Stimulated activated naive CD4-positive, alpha-beta T cell treated with Interleukin-2 at 50 U/mL for 16 hours (primary cell): ENCODE measurements at places on chromosomes 6 and 20.

- DNase-seq, result no peak
Measured at GRCh38 chr6:44737341-44737740, 349.8 kb downstream of the CDC5L start.

DNA sequence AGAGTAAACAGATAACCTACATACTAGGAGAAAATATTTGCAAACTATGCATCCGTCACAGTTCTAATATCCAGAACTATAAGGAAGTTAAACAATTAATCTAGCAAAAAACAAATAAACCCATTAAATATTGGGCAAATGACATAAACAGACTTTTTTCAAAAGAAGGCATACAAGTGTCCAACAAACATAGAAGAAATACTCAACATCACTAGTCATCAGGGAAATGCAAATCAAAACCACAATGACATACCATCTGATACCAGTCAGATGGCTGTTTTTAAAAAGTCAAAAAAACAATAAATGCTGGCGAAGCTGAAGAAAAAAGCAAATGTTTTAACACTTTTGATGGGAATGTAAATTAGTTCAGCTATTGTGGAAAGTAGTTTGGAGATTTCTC lies 1117.7 kb upstream of the MAP3K7 start:
- no peak for DNase-seq

GRCh38 chr6:157759028-157759427 lies 64.0 kb upstream of the SNX9 start:
- no peak for DNase-seq

DNA sequence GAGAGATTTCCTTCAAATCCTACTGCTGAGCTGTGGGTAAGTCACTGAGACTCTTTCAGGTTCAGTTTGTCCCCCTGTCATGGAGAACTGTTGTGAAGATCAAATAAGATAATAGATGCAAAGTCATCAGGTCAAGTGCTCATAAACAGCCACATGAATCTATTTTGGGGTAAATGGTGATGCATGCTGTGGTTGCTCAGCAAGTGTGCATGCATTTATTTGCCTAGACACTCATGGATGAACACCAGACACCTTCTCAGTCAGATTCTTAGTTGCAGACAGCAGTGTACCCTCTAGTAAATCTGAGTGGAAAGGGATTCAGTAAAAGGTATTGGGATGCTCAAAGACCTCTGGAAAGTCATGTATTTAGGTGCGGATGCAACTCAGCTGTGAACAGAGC lies 168.0 kb upstream of the FOXA2 start:
- no peak for DNase-seq

GRCh38 chr6:36957773-36958271 lies 3.3 kb downstream of the PI16 start:
- no peak for DNase-seq

DNA sequence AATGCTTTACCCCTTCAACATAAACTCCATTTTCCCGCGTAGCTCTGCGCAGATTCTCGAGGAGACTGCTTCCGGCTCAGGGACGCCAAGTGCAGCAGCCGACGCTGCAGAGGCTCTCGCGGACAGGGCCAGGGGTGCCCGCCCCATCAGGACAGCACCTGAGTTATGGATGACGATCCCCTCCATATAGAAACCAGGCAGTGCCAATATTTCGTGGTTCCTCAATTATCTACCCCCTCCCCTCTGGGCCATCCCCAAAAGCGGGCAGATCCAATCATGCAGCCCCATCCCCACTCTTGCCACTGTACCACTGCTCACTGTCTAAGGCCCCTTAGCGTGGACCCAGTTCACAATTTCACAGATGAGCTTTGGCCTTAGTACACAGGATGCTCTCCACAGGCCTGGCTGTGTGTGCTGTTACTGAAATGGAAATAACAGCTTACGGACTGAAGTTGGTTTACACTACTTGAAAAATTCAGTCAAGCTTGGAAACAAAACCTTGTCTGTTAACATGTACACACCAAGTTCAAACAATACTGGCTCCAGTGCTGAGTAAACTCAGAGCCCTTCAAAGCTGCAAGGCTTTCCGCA lies 74.5 kb downstream of the DACT2 start:
- DNase-seq, result no peak

DNA sequence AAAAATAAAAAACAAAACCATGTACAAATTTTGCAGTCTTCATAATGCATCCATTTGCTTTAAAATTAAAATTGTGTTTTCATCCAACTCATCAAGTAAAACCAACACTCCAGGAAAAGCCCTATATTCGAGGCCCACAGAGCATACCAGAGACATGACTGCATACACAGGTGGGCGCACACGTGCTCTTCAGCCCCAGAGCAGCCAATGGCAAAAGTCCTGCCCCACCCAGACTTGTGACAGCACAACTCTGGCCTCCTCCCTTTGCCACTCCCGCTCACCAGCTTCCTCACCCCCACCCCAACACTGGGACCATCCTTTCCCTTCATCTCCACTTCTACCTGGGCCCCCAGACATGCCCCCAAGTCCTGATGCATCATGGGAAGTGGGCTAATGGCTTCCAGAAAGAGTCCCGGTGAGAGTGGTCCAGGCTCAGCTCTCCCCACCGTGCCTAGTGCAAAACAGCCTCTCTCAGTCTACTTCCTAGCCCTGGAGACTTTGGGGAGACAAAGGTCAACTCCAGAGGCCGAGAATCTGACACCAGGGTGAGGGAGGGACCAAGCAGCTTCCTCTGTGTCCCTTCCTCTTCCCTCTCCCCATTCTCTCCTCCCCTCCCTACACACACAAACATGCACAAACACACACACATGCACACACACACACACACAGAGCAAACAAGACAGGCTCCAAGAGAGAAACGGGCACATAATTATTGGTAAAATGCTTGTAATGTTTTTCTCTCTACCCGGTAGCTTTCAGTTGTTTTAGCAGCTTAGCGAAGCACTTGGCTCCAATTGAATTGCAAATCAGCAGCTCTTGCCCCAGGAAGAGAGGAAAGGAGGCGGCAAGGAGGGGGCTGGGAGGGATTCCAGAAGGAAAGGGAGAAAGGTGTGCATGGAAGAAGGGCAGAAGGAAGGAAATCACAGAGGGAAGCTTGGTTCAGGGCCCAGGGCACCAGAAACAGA lies 14.3 kb downstream of the GRM4 start:
- no peak for DNase-seq

DNA sequence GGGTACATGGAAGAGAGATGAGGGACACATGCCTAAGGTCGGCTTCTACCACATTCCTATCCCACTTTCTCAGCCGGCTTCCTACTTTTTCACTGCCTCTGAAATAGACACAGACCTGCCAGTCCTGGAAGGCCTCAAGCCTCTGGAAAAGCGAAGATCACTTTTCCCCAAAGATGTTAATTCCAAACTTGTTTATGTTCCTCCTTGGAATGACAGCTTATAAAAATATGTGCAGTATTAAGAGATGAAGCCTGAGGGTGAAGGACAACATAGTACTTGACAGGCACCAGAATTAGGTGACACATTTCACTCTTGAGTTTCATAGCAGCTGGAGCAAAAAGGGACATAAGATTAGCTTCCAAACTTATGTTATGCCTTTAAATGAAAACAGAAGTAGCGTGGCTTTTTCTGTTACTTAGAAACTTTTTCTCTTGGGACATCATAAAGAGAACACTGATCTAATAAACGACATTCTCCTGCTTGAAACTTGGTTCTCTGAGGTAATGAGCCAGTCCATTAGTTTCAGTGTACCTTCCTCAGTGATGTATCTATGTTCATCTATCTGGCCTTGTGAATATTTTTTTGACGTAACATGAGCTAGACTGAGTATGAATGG lies 25.3 kb downstream of the FOXO3 start:
- DNase-seq, result no peak

DNA sequence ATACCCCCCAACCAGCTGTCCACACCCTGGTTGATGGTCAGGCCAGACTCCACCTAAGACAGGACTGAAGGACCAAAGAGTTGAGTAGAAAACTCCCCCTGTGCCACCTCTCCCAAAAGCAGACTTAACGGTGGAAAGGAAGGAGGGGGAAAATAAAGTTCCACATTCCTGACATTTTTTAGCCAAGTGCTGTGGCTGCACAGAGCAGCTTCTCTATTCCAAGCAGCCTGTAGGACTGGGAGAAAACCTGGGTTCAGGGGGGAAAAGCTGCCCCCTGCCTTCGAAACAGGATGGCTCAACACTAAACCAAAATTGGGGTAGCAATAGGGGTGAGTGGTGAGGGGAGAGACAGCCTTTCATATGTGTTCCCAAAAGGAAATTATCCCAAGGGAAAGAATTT lies 3.6 kb downstream of the TRAM2 start:
- no peak for DNase-seq

GRCh38 chr6:39901670-39902069 lies 32.6 kb downstream of the MOCS1 start:
- no peak for DNase-seq

- DNase-seq, result no peak
Measured at GRCh38 chr6:43831191-43831590, 61.2 kb downstream of the VEGFA start.

- no peak for DNase-seq
Measured at GRCh38 chr6:4554645-4555044, 221.6 kb upstream of the CDYL start.

- no peak for DNase-seq
Measured at GRCh38 chr6:159823953-159824352, 23.9 kb downstream of the PNLDC1 start.

DNA sequence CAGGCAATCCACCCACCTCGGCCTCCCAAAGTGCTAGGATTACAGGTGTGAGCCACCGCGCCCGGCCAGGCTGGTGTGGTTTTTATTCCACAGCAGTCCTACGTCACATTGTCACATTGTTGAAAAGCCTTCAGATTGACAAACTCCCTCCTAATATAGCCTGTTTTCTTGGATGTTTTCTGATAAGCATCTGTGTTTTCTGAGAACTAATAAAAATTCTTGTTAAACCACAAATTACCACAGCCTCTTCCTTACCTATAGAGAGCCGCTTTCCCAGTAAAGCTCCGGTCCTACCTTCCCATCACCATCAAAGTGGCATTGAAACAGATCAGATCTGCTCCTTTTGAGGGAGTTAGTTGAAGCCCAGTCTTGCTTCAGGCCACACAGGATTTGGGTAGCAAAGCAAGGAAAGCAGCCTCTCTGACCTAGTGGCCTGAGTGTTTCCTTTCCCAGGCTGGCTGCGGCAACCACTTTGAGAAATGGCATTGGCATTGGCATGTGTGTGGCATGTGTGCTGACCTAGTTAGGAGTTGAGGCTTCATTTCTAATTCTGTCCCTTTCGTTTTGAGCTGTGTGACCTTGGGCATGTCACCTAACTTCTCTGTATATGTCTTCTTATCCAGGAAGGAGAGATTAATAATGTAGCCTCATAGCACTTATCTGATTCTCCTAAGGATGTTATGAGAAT lies 1.7 kb upstream of the PKIG start:
- no peak for DNase-seq

DNA sequence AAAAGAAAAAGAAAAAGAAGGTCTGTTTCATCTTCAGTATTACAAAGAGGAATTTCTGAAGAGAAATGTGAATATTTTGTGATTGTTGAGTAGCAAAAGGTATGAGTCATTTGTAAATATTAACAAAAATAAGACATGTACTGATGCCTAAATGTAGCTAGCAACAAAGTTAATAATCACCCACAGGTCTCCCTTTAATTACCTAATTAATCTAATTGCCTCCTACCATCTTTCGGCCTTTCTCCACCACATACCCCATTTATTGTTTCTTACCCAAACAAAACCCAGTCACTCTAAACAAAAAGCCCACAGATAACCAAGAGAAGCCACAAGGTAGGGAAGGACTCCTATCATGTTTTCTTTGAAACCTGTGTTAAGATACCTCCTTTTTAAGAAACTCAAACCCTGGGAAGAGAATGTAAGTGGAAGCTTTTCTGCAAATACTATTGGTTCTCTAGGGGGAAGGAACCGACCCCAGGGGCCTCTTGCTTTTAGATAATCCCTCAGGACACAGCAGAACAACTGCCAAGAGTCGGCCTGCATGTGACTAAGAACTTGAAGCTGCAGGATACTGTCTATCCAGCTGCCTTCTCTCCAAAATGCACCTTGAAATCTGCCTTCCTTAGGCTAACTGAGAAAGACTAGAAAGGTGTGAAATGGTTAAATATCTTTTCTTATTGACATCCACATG lies 16.1 kb upstream of the STK38 start:
- no peak for DNase-seq

DNA sequence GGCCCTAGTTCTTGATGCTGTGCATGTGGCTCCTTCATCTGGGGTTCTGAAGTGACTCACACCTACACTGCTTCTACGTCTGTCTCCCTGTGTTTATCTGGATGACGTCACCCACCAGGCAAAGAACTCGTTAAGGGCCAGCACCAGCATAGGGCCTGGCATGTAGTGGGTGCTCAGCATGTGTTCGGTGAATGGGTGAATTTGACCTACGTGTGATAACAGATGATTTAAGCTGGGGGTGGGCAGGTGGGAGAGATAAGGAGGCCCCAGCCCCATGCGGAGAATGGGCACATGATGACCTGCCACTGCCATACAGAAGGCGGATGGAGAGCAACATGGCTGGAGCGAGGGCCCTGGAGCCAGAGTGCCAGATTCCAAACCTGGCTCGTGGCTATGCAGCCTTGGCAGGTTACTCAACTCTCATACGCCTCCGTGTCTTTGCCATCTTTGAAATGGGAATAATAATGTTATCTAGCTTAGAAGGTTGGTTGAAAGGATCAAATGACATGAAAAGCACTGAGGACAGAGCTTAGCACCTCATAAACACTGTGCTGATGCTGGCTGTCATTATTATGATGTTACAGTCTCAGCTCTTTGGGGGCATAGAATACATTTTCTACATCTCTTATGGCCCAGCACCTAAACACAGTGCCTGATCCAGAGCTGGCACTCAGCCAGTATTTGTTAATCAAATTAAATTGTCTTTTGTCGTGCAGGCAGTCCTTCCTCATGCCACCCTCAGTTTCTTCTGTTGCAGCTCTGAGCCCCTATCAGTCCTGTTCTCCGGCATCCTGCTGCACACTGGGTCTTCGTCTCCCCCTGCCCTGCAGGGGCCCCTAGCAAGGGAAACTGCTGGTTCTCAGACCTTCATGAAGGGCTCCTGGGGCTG lies 39.6 kb downstream of the VEGFA start:
- no peak for DNase-seq

DNA sequence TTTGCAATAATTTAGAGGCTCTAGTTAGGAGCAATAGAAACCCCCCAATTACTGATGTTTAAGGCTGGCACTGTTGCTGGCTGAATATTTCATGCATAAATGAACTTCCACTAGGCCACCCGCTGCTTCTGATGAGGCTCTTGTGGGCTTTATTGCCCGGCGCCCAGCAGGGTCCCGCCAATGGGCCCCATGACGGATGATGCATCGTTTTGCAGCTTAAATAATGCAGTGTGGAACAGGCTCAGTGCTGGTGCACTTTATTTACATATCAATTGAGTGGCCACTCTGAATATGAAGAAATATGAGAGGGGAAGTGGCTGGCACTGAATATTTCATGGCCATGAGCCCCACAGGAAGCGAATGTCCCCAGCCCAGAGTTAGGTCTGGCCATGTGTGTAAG lies 155.3 kb upstream of the MAFB start:
- DNase-seq, result no peak
